ENCODE measurements at places on chromosomes 3 and 15.
A peak's percentile ranks its signal among the peaks of the same experiment; 100 is the strongest.

DNA sequence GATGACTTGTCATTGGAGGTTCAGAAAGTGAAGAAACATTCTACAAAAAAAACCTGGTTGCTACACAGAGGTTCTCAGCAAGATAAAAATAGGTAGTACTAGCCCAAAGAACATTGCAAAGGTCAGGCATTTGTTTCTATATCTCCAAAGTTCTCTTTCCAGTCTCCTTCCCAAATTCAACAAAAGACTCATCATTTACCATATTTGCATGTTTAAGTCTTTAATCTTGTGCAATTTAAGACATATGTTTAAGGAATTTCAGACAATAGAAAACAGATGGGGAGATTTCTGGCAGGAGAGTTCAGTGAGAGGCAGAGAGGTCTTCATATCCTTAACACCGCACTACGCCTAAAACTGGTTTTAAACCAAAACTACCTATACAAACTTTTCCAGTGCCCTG, 173.8 kb upstream of the THBS1 start:
- no peak for DNase-seq

DNA sequence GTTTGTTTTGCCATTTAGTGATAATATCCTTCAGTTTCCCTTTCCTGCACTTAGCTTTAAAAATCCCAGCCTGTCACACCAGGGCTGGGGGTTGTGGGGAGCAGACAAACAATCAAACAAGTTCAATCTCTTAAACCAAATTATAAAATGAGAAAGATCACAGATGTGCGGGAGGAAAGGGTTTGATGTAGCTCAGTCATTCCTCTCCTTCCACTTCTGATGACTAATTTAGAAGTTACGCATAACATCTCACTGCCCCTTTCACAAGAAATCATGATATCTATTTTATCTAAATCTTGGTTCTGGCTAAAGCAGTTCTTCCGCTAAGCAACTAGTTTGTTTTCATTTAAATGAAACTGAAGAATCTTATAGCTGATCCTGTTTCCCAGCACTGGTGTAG, 34.1 kb upstream of the ATG7 start:
- DNase-seq = no peak

- no peak for DNase-seq
These were observed 32.4 kb downstream of the BTD start for GRCh38 chr3:15633766-15634598.

DNA sequence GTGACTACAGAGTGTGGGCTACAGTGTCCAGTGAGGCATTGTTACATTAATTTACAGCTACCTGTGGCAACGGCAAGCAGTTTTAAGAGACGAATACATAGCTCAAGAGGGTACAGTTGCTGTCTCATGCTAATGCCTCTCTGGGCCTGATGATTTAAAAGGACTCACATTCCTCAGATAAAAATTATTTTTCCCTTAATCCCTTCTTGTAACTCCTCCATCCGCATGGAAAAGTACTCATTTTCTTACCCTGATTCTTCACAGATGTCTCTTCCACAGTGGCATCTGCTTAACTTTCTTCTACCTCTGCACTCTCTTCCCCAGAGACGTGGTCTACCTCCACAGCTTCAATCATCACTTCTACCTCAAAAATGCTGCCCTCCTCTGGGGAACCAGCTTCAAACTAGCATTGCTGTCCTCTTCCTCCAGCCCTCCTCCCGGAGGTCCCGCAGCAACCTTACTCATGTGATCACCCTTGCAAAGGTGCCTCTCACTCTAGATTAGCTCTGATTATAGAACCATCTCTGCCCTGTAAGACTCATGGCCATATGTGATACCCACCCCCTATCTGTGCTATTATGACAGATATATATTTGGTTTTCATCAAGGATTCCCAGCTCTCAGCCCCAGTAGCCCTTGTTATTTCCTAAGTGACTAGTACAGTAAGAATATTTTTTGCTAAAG, 21.4 kb upstream of the ABHD17C start:
- no peak for DNase-seq

DNA sequence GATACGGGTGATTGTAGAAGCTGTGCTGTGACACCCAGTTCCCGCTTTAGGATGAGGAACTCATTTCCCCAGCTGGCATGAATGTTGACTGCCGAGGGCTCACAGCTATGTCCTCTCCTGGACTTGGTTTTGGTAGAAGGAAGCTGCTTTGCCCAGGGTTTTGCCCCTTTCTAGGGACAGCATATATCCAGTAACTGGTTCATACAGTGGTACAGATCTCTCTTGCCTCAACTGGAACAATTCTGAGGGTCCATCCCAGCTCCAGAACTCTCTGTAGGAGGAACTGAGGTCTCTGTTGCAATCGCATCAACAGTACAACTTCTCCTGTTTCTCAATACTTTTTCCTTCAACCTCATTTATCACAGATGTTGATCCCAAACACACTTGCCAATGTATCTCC, 54.5 kb upstream of the FNDC3B start:
- no peak for DNase-seq

DNA sequence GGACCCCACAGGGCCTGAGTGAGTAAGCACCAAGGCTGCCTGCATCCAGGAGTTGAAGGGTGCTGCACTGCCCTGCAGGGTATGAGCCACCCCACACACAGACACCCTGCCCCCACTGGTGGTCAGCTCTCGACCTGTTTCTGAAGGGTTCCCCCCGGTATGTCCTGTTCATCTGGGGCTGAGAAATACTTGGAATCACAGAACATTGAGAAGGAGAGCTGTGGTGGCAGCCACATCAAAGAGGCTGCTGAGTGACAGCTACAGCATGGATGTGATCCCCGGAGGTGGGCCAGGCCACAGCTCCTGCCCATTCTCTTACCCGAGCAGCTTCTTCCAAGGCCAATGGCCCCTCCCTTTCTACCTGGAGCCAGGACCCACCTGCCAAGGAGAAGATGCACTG, 66.4 kb upstream of the PLXNA1 start:
- no peak for DNase-seq

DNA sequence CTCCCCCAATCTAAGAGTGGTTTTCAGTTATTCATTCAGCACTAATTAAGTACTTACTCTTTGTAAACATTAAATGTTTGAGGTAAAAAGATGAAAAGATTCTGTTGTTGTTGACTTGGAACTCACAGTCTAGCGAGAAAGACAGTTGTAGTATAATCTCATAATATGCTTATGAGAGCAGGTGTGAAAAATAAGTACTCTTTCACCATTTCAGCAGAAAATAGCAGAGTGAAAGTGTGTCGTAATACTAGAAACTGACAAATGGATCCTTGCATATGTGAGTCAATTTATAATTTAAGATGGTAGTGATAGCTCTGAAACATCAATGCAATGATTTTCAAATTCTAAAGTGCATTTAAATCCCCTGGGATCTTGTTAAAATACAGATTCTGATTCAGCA, 618.8 kb upstream of the CCDC54 start:
- DNase-seq = no peak

DNA sequence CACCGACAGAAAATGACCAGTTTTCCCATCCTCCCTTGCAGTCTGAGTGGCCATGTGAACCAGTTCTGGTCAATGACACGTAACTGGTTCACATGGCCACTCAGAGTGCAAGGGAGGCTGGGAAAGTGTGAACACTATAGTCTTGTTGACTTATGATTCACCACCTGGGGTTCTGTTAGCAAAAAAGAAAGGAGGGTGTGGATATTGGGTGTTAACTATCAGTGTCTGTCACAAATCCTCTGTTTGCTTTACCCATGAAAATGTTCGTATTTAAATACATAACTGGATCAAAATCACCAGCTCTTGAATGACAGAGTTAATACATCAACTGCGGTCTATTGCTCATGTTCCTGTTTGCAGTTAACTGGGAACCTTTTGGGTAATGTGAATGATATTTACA, 92.3 kb downstream of the ADAMTSL3 start:
- no peak for DNase-seq

DNA sequence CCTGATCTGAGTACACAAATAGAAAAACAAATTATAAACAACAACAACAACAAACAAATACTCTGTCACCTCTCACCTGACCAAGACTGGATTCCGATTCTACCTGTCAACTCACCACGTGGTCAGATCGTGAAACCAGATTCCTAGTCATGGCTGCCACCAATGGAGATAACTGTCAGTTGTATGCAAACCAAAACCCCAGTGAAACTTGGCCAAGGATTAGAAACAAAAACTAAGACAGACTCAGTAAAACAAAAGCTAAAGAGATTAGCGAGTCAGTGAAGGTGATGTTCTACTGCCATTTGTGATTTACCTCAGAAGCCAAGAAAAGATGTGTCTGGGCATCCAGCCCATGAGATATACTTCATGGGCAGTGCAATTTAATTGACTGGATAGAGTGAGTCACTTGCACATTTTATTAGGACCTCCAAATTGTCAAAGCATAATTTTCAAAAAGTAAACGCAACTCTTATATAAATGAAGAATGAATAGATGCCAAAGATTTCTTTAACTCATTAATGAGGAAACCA, 31.1 kb downstream of the PHLDB2 start:
- no peak for DNase-seq

GRCh38 chr3:149967086-149967685, 3.5 kb downstream of the PFN2 start:
- DNase-seq = peak; percentile 21

- DNase-seq = no peak
These were observed 21.4 kb downstream of the TAMM41 start for GRCh38 chr3:11825301-11825700.

- DNase-seq = no peak
These were observed 195.9 kb downstream of the GABRG3 start for GRCh38 chr15:27166917-27167316.

DNA sequence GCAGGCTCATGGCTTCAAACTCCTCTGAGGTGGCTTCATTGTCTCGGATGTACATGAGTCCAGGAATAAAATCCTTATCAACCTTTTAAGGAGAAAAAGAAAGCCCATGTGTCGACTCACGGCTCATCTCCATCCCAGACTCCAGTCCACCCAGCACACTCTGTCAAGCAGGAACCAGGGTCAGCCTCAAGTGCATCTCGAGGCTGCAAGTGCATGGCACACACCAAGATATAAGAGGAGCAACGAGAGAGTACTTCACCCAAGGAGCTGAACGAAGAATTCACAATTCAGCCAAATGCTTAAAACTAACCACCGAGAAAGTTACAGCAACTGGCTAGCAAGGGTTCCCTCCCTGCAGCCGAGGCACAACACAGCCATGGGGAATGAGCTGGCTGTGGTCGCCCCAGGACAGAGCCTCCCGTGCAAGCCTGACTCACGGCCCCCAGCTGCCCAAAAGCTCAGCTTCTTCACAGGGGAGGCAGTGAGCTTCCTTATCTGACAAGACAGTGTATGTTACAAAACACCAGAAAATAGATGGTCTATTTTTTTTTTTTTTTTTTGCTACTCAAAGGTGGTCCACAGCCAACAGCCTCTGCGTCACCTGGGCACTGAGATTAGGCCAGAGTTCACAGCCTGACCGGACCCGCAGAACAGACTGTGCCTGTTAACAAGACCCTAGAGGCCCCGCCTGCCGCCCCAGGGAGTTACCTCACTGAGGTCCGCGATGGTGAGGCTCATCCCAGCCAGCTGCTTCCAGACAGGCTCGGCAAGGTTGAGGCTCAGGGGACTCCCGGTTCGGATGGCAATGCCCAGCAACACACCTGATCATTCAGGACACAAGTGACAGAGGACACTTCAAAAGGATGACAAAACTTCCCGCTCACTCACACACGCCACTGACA, 15.9 kb upstream of the OCA2 start:
- DNase-seq = no peak

- DNase-seq = no peak
These were observed 71.4 kb downstream of the SMAD3 start for GRCh38 chr15:67136802-67137201.

DNA sequence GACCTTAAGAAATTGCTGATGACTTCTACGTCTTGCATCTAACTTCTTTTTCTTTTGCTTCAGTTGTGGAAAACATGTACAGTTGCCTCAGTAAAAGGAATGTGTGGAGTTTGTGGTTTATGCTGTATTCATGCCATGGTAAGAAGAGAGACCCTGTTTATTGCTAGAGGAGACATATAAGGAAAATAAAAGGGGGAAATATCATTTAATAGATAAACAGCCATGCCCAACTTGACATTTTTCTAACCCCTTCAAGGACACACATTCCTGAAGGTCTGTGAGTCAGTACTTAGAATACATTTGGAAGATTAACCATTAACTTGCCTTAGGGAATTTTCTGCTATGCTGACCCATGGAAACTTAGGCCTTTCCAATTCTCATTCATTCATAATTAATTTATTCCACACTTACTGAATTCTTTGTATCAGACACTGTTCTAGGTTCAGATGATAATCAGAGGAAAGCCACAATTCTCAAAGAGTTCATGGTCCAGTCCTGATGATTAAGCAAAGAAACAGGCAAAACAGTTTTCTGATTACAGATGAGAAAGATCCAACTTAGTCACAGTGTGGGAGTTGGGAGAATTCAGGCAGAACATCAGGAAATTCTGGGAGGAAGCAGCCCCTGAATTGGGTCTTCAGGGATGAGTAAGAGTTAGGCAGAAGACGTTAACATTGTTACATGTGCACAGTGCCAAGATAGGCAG, 329.8 kb upstream of the RASGRP1 start:
- no peak for DNase-seq

DNA sequence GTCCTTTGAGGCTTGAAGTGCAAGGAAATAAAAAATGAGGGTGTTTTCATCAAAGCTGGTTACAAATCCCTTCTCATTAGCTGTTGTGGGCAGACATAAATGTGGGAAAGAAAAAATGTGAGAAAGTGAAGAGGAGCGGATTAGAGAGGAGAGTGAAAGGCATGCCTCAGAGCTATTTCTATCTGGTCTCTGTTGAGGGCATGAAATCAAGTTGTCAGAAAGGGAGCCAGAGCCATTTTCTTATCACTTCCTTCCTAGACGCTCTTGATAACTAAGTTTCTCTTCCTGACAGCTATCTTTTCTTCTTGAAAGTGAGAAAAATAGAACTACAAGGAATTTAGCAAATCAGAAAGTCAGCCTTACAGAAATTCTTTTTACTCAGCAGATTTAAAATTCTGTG, 20.8 kb upstream of the CAPN3 start:
- DNase-seq = no peak

- no peak for DNase-seq
These were observed 72.6 kb downstream of the CCNL1 start for GRCh38 chr3:157087373-157087772.

DNA sequence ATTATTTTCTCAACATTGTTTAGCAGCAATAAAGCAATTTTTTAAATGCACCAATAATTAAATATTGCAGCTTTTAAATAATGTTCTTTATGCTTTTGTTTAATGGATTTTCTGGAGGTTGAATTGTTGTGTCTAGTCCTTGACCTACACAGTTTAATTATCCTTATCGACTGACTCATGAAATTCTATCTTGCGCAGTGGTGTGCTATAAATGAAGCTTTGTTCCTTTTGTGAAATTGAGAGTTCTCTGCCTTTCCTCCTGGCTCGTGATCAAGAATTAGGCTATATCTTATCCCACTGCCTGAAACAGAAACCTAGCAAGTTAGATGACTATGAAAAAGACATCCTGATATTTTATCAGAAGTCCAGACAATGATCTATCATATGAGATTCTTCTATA, 37.0 kb upstream of the PIK3R4 start:
- peak; percentile 7 for DNase-seq

- DNase-seq = no peak
These were observed 8.3 kb downstream of the CPA3 start for GRCh38 chr3:148873270-148873927.
